ENCODE measurements at places on chromosomes 13 and 19.

DNA sequence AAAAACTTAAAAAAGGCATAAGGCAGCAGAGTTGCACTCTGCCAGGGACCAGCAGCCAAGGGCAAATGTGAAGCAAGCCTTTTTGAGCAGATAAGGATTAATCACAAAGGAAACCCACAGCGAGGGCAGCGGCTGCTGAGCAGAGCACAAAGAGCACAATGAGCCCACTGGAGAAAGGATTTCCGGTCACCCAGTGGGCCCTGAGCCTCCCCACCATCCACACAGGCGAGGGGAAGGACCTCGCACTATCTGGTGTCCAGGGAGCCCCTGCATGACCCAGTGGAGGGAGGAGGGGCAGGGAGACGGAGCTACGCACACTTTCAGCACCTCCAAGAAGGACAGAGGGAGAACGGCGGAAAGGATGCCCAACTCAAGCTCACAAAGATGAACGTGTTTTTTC is 40.0 kb downstream of the COL4A1 start:
- DNase-seq, result no peak

DNA sequence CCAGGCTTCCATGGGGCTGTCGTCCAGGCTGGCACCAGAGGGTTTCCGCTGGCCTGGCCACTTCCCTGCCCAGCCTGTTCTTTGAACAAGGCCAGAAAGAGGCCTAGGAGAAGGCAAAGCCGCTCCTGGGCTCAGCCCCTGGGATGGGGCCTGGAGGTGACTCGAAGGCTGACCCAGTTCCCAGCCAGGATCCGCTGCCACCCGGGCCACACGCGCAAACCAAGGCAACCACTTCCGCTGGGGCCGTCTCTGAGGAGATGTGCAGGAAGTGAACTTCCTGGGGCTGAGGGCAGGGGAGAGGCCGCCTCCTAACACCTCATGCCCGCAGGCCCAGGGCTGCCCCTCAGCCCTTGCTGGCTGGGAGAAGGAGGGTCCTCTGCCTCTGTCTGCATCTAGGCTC is 15.2 kb downstream of the PLEKHF1 start:
- peak; percentile 67 for DNase-seq

DNA sequence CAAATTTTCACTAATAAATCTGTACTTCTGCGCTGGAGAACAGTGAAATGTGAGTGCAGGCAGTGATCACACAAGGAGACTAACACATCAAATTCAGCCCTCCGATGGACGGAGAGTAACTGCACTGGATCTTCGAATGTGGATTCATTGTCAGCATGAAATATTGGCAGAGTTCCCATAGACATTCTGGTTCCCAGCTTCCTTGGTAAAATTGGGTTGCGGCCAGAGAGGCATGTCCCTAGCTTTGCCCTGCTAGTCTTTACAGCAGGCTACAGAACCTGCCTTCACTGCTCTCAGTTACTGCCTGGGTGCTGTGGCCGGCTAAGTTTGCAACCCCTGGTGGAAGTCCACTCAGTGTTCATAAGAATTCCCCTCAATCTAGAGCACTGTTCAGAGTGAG is 32.3 kb upstream of the UQCRFS1 start:
- DNase-seq, result no peak

DNA sequence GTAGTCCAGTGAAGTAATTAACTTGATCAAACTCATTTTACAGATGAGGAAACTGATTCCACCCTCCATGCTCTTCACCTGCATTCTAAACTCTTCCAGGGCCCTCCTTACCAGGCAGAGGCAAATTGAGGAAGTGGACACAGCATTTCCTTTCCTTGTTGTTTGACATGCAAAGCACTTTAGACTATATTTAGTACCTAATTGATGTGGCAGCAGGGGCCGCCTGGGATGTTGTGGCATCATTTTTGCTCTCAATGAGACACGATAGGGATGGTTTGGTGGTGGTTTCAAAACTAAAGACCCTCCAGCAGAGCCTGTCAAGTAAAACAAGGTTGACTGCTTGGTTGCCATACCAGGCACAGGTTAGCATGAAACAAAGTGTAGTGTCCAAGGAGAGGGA is 7.9 kb downstream of the SIPA1L3 start:
- no peak for DNase-seq

DNA sequence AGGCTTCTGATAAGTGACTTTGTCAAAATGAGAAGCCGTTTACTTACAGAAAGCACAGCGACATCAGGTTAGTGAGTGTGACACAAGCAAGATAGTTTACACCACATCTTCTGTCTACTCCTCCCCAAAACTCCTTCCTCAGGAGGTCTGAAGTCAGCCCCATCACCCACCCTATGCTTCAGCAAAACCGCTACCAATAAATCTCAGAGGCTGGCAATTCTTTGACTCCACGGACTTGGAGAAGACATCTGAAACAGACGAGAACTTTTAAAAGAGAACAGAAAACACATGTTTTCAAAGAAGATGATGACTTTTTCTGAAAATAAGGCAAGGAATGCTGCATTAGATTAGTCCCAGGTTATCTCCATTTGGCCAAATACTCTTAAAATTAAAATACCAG is 261.1 kb downstream of the TBC1D4 start:
- no peak for DNase-seq

- no peak for DNase-seq
Observed at GRCh38 chr19:15684828-15685227, 11.9 kb downstream of the CYP4F12 start.

GRCh38 chr19:17136021-17136420 is 60.4 kb downstream of the MYO9B start:
- DNase-seq, result no peak

- no peak for DNase-seq
Observed at GRCh38 chr19:28586474-28586873, 626.5 kb downstream of the UQCRFS1 start.

- DNase-seq, result no peak
Observed at GRCh38 chr13:26458196-26458749, 99.2 kb upstream of the WASF3 start.

- DNase-seq, result no peak
Observed at GRCh38 chr19:41892173-41892902, 9.4 kb downstream of the ARHGEF1 start.

GRCh38 chr13:104871456-104871855 is 1664.0 kb downstream of the EFNB2 start:
- no peak for DNase-seq

DNA sequence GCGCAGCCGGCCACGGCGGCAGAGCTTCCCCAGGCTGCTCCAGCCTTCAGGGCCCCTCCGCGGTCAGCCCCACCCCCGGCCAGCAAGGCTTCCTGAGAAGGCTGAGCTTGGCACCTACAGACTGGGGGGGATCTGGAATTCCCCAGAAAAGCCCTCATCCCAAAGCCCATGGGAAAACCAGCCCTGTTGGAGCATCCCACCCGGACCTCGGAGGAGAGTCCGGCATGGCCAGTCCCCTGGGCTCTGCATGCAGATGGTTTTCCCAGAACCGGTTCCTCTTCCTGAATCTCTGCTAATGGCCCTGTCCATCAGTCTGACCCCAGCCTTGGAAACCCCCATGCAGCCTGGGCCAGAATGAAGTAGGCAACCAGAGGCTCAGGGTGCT is 10.3 kb downstream of the RASA3 start:
- no peak for DNase-seq
